NCI-H446 (cell line): ENCODE measurements at places on chromosomes 7 and 10.

DNA sequence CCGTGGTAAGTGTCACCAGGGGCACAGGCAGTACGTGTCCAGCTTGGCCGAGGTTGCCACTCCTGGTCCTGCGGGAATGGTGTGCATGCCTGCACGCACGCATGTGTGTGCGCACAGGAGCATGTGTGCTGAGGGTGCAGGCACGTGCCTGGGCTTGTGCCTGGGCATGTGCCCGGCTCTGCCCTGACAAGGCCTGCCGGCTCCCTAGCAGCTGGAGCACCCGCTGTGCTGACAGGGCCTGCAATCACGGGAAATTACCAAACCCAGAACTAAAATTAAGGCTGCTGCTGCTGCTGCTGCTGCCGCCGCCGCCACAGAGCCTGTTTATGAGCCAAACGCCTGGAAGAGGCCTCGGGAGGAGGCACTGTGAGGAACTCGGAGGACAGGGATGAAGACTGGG is 28.7 kb downstream of the GHRHR start:
- DNase-seq, result no peak

DNA sequence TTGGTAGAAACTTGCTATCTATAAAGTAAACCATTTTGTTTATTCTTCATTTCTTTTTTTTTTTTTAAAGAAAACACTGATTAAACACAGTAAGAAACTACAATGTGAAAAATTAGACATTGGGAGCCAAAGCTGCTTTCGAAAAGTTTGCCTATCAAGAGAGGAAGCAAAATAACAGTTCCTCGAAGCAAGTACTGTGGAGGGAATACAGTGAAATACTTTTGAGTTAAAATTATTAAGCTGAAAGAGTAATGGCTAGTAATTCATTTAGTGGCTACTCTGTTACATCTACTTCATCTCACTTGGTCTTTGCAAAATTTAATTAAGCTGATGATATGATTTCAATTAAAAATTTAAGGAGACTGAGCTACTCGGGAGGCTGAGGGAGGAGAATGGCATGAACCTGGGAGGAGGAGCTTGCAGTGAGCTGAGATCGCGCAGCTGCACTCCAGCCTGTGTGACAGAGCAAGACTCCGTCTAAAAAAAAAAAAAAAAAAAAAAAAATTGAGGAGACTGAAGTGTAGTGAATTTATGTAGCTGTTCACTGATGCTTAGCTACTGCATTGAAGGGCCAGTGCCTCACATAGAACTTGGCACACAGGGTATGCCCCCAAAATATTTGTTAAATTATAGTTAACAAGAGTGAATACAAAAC is 982.1 kb upstream of the MBL2 start:
- no peak for DNase-seq

DNA sequence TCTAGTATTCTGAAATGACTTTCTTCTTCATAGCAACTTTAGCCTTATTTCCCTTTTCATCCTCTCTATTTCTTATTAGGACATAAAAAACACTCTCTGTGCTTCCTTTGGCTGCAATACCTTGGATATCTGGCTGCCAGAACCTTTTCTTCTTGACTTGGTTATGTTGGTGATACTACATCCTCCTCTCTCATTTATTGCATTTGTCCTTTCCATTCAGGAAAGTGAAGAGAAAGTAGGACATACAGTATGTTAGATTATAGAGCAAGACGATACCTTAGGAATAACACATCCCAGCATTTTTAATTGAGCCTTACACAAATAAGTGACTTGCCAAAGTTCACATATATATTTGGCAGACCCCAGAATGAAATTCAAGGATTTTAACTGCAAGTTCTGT is 210.1 kb upstream of the PPP1R3A start:
- DNase-seq, result no peak

- DNase-seq, result no peak
These were observed 143.2 kb downstream of the USP6NL start for GRCh38 chr10:11468126-11468742.

GRCh38 chr7:11428877-11429581 is 403.0 kb downstream of the THSD7A start:
- DNase-seq, result no peak
